ENCODE measurements at places on chromosomes 5 and 9.

DNA sequence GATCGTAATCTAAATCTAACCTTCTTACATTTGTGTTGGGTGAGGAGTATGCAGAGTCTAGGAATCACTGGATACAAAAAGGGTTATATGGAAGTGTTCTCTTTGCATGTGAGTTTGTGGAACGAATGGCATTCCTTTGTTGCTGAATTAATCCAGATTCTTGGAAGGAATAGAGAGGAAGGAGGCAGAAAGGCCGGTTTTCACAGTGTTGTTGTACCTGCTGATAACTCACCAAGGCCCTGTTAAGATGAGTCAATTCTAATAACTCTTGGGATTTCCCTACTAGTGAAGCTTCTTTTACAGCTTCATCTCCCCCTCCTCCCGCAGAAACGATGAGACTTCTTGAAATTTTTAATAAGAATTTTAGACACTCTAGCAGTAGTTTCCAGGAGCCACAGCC, 84.0 kb downstream of the ZSWIM6 start:
- no peak for DNase-seq

DNA sequence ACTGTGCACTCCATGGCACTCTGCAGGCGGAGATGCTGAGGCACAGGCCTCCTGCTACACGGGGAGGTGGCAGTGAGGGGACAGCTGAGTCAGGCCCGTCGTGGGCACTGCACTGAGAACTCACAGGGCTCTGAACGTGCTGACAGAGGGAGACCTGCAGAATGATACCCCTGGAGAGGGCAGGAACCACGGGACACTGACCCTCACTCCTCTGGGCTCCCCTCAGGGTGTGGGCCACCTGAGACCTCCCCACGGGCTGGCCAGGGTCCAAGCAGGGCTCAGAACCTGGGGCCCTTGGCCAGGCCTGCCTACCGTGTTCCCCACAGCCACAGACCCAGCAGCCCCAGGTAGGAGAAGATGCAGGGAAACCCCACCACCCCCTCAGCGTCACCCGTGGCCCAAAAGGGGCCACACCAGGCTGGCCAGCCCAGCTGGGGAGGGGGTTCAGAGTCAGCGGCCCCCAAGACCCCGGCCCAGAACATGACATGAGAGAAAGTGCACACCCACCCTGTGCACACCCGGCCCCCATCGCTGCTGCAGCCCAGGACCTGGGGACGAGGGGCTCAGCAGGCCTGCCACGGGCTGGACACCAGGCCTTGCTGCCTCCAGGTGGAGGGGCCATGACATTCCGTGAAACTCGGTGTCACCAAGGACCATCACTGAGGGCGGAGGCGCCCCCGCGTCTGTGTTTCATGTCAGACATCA, 30.9 kb downstream of the GLT6D1 start:
- DNase-seq, result no peak

DNA sequence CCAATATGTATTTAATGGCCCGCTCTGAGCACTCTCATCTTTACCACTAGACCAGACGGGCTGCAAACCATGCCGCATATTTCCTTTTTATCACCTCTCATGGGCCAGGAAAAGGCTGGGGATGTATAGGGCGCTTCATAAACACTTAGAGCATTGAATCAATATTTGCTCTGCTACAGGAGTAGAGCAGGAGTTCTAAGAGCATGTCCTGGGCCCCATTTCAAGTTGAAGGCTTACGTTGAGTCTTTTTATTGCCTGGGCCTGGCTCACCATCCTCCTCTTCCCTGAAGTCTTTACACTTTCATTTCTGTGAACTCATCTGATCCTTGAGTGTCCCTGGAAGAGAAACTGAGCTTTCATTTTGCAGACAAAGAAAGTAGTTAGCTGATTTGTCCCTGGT, 112.4 kb downstream of the FSTL4 start:
- DNase-seq, result no peak

DNA sequence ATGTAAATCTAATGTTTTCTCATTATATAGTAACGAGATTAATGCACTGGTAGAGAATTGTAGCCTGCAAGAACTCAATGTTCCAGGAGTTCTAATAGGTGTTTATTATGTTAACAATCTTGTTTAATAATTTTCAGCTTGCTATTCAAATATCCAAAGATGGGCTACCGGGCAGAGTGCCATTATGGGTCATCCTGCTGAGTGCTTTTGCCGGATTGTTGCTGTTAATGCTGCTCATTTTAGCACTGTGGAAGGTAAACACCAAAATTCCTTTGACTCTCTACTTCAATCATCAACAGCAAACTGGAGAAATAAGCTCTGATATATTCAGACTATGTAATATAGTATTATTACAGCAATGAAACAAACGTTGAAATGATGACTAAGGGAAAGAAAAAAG, 41.9 kb upstream of the ITGA2 start:
- no peak for DNase-seq

DNA sequence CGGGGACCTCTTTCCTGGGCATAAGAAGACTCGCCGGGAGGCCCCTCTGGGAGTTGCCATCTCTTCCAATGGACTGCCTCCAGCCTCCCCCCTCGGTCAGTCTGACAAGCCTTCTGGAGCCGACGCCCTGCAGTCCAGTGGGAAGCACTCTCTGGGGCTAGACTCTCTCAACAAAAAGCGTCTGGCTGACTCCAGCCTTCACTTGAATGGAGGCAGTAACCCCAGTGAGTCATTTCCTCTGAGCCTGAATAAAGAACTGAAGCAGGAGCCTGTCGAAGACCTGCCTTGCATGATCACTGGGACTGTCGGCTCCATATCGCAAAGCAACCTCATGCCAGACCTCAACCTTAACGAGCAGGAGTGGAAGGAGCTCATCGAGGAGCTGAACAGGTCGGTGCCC, 28.4 kb upstream of the LTC4S start:
- DNase-seq, result no peak

Data from esophagus squamous epithelium (tissue), 5 donors.